ENCODE measurements at places on chromosomes 16 and 17.
A peak's percentile ranks its signal among the peaks of the same experiment; 100 is the strongest.

- no peak for DNase-seq
Observed at GRCh38 chr17:40309949-40310510, 1.1 kb downstream of the RARA start.

GRCh38 chr17:58312829-58313228, 15.8 kb downstream of the TSPOAP1 start:
- no peak for DNase-seq

DNA sequence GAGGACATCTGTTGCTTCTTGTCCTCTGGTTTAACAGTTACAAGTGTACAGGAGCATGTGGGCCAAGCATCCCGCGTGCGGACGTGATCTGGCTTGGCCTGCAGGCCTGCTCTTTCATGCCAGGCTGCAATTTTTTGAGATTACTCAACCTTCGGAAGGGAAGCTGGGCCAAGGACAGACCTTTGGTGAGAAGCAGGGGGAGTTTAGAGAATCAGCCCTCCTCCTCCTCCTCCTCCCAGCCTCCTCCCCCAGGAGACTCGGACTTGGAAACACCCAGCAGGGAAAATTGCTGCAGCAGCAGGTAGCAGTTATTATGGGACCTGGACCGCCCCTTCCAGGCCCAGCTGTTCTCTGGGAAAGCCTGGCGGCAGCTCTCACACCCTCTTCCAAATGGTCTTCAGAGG, 5.1 kb upstream of the KLHL36 start:
- peak; percentile 90 for DNase-seq

- DNase-seq = no peak
Observed at GRCh38 chr17:79741751-79742588, 11.2 kb downstream of the ENPP7 start.

DNA sequence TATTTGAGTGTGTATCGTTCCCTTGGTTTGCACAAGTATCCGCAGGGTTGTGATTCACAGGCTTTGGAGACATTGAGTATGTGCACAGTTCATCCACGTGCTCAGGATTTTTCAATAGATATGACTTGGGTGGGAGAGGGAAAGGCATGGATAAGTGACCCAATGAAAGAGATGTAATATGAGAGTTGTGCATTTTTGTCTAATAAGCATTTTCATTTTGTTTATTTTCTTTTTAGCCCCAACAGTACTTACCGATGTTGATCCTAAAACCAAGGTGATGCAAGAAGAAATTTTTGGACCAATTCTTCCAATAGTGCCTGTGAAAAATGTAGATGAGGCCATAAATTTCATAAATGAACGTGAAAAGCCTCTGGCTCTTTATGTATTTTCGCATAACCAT, 14.5 kb downstream of the ALDH3A2 start:
- no peak for DNase-seq

- no peak for DNase-seq
Observed at GRCh38 chr16:7209598-7209997, 123.0 kb upstream of the RBFOX1 start.

DNA sequence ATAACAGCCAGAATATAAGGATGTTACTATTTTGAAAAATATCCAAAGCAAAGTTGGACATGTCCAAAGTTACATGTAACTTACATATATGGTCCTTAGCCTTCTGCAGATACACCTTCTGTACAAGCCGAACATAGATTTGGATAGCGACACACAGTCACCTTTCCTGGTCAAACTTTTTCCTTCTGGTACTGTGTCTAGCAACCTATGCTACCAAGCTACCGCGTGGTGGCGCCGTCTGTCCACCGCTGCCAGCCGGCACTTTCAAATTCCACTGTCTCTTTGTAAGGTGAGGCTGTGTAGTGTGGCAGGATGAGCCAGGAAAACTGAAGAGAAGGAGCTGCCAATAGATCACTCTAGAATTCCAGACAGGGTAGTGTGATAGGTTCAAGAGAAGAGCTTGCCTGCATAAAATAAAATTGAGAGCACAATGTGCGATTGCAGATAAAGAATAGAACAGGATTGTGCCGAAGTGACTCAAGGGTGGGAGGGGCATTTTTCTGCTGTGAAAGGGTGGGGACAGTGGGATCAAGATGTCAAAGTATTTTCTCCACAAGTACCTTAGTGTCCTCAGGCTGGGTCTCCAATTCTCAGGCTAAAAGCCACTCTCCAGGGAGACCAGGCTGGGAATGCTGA, 366.9 kb downstream of the SLC39A11 start:
- no peak for DNase-seq

GRCh38 chr17:38588788-38589174, 17.0 kb downstream of the SRCIN1 start:
- no peak for DNase-seq

- no peak for DNase-seq
Observed at GRCh38 chr17:32268734-32269288, 3.2 kb downstream of the RHBDL3 start.

GRCh38 chr16:66256919-66257318, 109.6 kb upstream of the CDH5 start:
- DNase-seq = no peak

DNA sequence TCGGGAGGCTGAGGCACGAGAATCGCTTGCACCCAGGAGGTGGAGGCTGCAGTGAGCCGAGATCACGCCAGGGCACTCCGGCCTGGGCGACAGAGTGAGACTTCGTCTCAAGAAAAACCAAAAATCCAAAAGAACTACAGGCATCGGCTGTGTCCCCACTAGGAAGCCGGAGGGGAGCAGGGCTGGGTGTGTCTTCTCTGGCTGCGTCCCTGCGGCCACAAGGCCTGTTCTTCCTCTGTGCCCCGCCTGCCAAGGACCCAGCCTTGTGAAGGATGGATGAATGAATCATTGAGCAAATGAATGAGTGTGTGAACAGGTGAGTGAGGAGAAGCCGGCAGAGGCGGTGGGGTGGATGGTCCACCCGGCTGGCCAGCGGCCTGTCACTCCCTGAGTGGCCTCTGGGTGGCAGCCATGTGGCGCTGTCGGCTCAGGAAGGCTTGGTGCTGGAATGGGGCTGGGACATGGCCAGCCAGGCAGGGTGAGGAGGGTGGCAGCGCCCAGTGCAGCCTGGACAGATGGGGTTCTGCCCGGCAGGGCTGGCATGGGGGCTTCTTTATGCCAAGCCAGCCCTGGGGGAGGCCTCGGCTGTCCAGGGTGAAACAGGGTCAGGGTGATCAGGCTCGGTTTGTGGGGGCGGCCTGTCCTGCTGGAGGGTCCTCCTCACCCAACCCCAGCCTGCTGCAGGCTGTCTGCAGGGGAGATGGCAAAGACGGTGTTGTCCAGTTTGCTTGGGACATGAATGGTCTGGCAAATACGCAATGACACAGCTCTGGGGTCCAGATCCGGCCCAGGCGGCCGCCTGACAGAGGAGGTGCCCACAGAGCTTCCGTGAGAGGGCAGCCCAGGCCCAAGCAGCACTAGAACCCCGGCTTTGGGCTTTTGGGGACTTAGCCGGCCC, 21.7 kb downstream of the SLC25A10 start:
- DNase-seq = no peak

GRCh38 chr16:11557801-11558200, 28.9 kb downstream of the LITAF start:
- no peak for DNase-seq

DNA sequence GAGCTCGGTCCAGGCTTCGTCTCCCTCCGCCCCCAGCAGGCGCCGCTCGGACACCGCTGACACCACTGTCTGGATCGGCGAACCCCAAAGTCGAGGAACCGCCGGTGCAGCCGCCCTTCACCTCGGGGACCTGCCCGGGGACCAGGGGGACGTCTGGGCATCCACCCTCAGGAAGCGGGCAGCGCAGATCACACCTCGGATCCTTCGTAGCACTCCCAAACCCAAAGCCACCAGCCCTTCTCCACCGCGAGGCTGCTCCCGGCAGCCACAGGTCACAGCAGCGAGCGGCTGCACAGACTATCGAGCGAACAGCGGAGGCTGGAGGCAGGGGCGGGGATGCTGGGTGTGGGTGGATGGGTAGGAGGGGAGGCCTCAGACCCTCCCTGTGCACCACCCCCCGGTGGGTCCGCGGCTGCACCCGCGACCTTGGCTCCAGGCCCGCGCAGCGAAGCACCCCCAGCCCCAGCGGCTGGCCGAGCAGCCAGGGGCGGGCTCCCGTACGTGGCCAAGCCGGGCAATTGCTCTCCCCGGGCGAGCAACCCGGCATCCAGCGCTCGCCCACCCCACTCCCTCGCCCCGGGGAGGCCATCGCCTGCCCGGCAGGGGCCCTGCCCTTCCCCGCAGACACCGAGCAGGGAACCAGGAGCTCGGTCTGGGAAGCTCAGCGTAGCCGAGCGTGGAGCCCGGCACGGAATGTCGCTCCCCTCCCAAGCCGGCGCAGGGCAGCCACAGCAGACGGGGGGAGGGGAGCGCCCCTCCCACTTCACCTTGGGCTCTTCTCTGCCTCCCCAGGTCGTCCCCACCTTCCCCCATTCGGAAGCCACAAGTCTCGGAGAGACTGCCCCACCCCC, 1.0 kb downstream of the SDK2 start:
- DNase-seq = no peak

GRCh38 chr17:81821603-81822311, 11.3 kb downstream of the MCRIP1 start:
- no peak for DNase-seq

- no peak for DNase-seq
Observed at GRCh38 chr17:44898768-44899073, 524 bp downstream of the EFTUD2 start.

DNA sequence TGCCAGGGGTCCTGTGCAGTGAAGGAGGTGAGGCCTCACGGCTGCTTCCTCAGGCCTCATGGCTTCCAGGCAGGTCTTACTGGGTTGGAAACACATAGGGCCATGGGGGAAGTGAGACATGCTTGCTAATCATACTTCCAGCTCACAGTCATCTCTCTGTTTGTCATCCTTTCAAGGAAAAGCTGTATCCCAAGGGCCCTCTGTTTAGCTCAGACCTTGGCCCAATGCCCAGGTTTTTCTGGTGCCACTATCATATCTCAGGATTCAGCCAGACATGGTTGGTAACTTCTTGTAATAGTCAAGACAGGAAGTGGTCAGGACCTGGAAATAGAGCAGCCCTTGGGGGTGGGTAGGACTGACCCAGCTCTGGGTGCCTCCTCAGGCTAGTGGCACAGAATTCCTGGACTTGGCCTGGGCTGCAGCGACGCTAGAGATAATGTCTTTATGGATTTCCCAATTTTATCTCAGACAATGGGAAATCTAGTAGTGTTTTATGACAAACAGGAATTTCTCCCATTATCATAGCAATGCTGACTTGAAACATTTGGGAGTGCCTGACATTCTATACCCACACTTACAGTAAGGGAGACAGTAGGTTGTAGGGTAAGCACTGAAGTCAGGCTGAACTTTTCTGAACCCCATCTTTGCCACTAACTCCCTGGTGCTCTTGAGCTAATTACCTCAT, 13.5 kb upstream of the ITGB3 start:
- peak; percentile 85 for DNase-seq

DNA sequence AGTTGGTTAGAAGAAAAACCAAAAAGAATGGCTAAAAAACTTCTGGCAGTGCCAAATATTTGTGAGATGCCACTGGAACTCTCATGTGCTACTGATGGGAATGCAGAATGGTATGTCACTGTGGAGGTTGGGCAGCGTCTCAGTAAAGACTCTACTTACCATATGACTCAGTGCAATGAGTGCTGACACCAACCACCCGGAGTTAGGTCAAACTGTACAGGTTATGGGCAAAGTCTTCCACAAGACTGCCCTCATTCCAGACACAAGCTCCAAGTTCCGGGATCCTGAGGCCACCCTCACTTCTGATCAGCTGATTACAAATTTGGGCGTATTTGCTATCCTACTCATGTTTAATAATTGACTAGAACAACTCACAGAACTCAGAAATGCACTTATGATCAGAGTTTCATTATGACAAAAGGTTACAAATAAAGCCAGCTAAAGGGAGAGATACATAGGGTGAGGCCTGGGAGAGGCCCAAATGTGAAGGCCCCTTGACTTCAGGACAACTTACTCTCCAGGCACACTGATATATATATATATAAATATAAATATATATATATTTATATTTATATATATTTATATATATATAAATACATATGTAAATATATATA, 114.9 kb downstream of the TRIM37 start:
- peak; percentile 23 for DNase-seq

GRCh38 chr16:31528523-31529107, 915 bp downstream of the AHSP start:
- no peak for DNase-seq

- DNase-seq = no peak
Observed at GRCh38 chr17:17004251-17004996, 32.5 kb upstream of the TNFRSF13B start.

- peak; percentile 68 for DNase-seq
Observed at GRCh38 chr16:83630979-83631378, 176.8 kb upstream of the HSBP1 start.

GRCh38 chr16:30615358-30616091, 5.3 kb upstream of the ZNF689 start:
- DNase-seq = no peak

DNA sequence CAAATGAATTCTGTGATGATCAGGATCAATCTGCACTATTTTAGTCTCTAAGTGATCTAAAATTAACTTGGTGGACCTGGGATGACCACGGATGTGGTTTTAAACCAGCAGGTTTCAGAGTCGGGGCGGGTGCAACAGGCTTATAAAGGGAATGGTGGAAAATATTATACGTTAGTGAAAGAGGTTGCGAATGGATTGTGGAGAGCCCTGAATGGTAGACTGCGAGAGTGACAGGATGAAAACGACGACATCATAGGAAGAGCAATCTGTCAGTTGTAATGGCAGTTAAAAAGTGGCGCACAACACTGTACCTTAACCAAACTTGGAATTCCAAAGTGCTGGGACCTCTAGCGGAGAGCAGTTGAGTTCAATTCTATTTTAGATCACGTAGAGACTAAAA, 1.2 kb upstream of the CYB5B start:
- no peak for DNase-seq

DNA sequence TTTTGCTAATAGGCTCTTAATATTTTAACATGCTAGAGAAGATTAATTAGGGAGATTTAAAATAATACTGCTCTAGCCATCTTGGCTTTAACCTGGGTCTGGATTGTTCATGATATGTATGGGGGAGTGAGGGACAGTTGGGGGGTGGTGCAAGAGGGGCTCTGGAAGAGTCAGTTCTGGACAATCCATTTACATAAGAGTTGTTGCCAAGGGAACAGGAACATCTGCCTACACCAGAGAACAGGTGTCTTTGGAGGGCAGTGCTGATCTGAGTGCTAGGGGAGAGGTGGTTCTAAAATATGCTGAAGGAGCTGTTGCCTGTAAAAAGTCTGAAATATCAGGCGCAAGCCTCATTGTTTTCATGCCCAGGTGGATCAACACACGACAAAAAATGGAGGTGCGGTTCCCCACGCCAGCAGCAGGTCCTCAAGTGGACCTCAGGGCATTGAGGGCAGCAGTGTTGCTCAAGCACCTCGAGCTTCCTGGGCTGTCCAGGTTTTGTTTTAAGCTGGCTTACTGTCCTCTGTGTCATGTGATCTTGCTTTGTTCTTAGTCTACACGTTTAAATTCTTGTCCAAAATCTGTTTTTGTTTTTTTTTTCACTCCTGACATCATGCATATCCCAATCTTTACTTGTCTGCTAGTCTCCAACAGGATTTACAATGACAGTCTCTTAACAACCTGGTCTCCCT, 25.4 kb upstream of the WSB1 start:
- no peak for DNase-seq

GRCh38 chr17:28357901-28358197, 522 bp upstream of the POLDIP2 start:
- no peak for DNase-seq

- no peak for DNase-seq
Observed at GRCh38 chr17:15649861-15650421, 30.4 kb upstream of the FBXW10B start.

Data from BJ (cell line).